ENCODE measurements at places on chromosomes 16 and 17. TPM values are rescaled to one million over a fixed set of nuclear protein-coding genes. Genes with fewer than 3 reads are reported as not detected.
A peak's percentile ranks its signal among the peaks of the same experiment; 100 is the strongest.

The C16orf86 gene
- 1.4 TPM for total RNA-seq

GRCh38 chr16:50246299-50247122 lies 19.8 kb upstream of the ADCY7 start:
- peak; percentile 29 for DNase-seq

DNA sequence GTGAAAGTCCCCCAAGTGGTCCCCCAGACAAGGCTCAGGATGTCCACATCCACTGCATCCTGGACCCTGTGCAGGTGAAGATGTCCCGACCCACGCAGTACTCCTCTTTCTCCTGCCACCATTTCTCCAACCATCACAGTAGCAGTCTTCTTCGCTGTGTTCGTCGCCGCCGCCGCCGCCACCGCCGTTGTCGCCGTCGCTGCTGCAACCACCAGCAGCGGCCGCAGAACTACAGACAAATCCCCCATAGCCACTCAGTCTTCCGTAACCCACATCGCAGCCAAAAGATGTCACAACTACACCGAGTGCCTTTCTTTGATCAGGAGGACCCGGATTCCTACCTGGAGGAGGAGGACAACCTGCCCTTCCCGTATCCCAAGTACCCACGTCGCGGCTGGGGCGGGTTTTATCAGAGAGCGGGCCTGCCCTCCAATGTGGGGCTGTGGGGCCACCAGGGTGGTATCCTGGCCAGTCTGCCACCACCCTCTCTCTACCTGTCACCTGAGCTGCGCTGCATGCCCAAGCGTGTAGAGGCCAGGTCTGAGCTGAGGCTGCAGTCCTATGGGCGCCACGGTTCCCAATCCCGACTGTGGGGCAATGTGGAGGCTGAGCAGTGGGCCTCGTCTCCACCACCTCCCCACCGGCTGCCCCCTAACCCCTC lies 917 bp downstream of the SPEM2 start:
- DNase-seq = no peak

- peak; percentile 50 for DNase-seq
Measured at GRCh38 chr17:13204607-13205237, 186.9 kb upstream of the ELAC2 start.

GRCh38 chr17:8402921-8403536 lies 5.4 kb upstream of the RNF222 start:
- no peak for DNase-seq

DNA sequence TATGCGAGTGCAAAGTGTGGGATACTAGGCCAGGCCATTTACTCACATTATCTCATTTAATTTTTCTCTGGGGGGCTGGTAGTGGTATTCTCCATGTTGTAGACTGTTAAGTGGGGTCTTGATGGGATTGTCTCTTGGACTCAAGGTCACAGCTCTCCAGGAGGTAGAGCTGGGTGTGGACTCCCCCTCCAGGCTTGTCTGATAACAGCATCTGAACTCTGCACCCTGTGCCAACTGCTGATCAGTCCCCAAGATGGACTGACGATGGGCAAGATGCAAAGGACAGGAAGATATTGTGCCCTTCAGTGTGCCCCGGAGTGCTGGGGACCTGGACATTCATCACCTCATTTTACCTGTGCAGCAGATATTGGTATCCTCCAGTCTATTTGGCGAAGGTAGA lies 147.8 kb downstream of the MSI2 start:
- peak; percentile 33 for DNase-seq

DNA sequence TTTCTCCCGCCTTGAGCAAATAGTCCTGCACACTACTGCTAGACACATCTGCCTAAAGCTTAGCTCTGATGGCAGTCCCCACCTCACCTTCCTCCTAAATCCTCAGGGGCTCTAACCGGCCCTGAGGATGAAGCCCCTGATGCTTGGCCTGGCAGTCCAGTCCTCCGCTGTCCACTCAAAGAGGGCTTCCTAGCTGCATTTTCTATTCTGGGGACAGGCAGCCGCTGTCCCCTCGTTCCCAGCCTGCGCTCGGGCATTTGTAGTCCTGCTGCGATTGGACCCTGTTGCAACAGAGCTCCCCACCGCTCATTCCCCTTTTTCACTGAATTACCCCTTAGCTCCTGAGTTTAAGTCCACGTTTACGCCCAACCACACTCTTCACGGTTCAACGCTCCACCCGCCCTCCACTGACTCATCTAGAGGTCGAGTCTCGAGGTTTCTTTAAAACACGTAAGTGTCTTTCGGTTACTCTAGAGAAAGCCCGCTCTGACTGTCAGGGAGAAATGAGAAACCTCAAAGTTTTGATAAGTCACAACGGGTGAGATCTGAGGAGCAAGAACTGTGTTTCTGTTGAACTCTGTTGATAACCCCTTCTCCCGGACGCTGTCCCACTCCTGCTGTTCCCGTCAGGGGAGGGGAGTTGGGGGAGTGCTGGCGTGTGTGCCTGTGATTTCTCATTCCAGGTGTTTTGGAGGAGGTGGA lies 4.5 kb downstream of the CCR7 start:
- DNase-seq = peak; percentile 22

GRCh38 chr16:3664187-3664896 lies 9.9 kb downstream of the DNASE1 start:
- no peak for DNase-seq
